ENCODE measurements at places on chromosomes 11 and 22.
A peak's percentile ranks its signal among the peaks of the same experiment; 100 is the strongest.

DNA sequence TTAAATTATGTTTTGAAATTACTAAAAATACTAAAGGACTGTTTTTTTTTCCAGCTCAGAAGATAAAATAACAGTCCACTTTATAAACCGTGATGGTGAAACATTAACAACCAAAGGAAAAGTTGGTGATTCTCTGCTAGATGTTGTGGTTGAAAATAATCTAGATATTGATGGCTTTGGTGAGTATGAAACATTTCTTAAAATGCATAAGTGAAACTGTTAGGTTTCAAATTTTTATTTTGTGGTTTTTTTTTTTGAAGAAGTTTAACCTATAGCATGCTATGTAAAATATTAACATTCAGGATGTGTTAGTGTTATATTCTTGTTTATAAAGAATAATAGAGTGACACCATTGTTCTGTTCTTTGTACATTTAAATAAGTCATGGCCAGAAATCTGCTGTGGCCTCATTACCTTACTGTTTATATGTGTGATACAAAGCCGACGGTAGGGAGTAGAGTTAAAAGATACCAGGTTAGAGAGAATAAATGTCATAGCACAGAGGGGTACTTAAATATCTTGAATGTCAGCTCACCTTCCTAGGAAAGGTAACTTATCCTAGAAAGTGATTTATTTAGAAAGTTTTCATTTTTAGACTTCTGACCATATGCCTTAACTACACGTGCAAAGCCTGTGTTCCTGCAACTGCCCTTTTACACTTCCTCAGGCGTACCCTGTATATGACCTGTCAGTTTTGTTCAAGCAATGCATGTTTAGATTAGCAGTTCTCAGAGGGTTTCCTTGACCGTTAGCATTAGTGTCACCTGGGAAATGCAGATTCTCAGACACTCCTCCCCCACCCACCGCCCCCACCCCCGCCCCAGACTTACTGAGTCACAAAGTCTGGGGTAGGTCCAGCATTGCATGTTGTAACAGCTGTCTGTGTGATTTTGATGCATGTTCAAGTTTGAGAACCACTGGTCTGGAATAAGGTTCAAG is 6.3 kb downstream of the FDX1 start:
- no peak for DNase-seq

DNA sequence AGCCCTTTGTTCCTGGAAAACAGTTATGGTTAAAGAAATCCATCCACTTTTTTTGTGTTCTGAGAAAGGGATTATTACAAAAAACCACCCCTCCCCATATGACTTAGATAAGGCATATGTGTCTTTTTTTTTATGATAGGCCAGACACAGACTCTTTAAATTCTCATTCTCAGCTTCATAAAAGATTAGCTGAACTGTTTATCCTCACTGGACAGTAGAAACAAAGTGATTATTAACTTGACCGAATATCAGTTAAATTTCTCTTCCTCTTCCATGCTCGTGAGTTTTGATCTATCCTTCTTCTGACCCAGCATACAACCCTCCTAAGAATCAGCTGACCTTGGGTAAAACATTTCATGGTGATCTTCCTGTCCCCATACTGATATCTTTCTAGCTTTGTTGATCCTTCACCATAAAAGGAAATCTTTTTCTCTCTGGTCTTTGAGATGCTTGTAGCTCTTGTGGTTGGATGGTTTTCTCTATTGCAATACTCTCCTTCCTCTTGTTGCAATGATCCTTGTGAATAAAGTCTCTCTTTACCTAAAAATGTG is 26.2 kb downstream of the OR2AG2 start:
- DNase-seq = no peak

- no peak for DNase-seq
These were observed 9.3 kb downstream of the TFIP11 start for GRCh38 chr22:26502688-26503561.

GRCh38 chr22:24952837-24953383 is 394 bp downstream of the KIAA1671 start:
- peak; percentile 80 for DNase-seq
